ENCODE measurements at places on chromosomes 13 and 19. TPM values are rescaled to one million over a fixed set of nuclear protein-coding genes. Genes with fewer than 3 reads are reported as not detected.

ANGPTL8 gene
- total RNA-seq: not detected

NOTCH3 gene
- 19.7 TPM for total RNA-seq

SMARCA4 gene
- 319 TPM for total RNA-seq

DNA sequence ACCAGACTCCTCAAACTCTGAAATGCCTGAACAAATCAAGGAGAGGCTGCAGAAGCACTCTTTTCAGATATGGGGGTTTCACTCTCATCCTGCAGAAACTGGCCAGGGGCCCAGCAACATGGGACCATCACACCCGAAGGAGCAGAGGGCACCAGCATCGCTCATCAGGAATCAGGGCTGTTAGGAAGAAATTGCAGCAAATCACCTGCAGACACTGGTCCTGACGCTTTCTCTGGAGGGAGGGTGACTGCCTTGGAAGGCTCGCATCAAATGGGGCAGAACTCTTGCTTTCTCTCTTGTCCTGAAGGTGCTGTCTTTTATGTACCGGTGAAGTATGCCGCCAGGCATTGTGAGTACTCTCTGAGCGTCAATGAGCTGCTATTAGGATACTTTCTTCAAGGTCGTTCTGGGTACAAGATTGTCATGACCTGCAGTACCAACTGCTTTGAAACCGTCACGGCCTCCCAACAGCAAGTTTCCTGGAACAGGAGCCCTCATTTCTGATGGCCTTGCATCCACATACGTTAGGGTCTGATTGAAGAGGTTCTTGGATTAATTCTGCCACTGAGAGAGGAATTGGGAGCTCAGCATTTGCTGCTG lies 155.7 kb upstream of the SOX1 start:
- no peak for DNase-seq

- DNase-seq: no peak
Observed at GRCh38 chr13:114012141-114012540, 38.3 kb upstream of the C13orf46 start.

GRCh38 chr19:18239303-18239702 lies 13.1 kb upstream of the PDE4C start:
- no peak for DNase-seq

- DNase-seq: no peak
Observed at GRCh38 chr13:114108141-114108761, 24.2 kb downstream of the RASA3 start.

DNA sequence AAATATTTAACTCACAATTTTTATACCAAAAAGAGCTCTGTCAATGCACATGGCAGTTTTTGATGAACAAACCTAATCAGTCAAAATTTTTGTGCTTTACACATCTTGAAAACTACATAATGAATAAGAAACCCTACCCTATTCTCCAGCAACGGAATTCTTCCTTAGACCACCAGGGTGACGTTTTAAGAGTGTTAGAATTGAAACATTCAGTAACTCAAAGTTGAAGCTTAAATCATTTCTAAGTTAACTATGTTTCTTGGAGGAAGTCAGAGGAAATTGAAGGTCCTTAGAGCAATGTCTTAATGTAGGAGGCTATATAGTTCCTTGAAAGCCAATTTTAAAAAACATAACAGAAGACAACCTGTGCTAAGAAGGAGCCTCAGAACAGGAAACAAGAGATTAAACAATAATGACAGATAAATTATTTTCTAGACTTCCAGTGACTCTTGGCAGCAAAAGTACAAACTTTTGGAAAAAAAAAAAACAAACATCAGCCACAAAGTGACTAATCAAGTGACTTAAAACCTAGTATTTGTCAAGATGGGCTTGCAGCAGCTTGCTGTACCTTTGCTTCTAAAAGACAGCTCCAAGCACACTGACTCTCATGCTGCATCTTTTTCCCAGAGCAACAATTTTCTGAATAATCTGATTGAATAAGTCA lies 6.2 kb downstream of the SPRY2 start:
- peak; percentile 80 for DNase-seq
